ENCODE measurements at places on chromosomes 6 and 20.
A peak's percentile ranks its signal among the peaks of the same experiment; 100 is the strongest.

- no peak for DNase-seq
Measured at GRCh38 chr6:159966981-159967380, 1.9 kb upstream of the IGF2R start.

DNA sequence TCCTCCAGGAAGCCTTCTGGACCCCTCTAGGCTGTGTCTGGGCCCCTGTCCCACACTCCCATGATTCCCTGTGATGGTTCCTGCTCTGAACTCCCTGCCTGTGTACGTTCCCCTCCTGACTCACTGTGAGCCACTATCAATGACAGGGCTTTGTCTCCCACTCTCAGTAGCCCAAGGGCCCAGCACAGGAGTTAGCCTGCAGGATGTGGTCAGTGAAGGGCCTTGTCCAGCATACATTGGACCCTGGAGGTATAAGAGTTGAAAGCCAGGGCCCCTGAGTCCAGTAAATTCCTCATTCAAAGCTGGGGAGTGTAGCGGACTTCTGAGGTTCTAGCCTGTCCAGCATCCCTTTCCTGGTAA lies 19.0 kb downstream of the ZBP1 start:
- DNase-seq: no peak

DNA sequence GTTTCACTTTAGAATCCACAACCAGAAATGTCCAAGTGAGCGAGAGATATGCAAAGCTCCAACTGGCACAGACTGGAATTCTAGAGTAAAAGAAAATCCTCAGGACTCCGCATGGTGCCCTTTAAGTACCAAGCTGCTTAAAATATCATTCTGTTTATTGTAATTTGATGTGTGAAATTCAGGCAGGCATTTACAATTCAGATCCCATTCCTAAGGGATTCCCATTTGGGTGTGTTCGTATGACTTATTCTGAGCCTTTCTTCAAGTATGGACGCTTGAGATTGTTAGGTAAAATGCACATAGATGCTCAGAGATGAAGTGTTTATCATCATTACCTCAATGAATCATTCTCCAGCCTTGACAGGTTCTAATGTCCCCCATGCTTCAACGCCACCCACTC lies 99.3 kb upstream of the EEF1E1 start:
- no peak for DNase-seq

GRCh38 chr6:168318579-168319278 lies 848 bp downstream of the DACT2 start:
- no peak for DNase-seq

GRCh38 chr6:43284991-43285781 lies 12.9 kb upstream of the SLC22A7 start:
- no peak for DNase-seq

GRCh38 chr6:1381481-1382330 lies 7.7 kb upstream of the FOXF2 start:
- DNase-seq: no peak

DNA sequence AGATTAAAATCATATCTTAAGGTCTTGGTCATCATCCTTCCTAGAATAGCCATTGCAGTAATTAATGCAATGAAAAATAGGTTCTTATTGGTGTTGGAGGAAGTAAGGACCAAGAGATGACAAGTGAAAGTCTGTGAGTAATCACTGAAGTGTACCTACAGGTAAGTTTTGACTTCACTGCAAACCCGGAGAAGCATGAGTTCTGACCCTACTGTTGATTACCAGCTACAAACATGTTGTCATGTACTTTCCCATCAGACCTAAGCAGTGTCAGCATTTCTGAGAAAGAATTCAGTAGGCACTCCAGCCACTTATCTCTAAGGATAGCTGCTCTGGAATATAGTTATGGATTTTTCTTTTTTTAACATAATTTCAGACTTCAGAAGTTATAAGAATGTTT lies 280.9 kb downstream of the ZFAND3 start:
- DNase-seq: no peak

- no peak for DNase-seq
Measured at GRCh38 chr6:1775441-1775840, 165.7 kb downstream of the FOXC1 start.

- no peak for DNase-seq
Measured at GRCh38 chr20:13392391-13392790, 171.3 kb downstream of the ISM1 start.

DNA sequence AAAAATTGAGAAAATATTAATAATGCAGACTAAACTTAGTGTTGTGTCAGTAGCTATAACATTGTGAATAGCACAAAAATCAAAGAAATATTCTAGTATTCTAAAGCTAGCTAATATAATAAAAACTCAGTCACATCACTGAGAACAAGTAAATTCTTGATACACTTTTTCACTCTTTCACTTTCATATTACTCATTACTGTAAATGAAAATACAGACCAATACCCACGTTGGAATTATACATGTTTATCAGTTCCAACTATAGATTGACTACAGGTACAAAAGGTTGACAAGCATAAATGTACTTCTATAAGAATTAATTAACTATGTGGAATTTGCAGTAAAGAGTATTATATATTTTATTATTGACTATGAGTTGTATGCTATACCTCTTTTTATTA lies 1043.4 kb upstream of the FLRT3 start:
- DNase-seq: no peak

- DNase-seq: no peak
Measured at GRCh38 chr20:50405915-50406609, 104.1 kb upstream of the PTPN1 start.

DNA sequence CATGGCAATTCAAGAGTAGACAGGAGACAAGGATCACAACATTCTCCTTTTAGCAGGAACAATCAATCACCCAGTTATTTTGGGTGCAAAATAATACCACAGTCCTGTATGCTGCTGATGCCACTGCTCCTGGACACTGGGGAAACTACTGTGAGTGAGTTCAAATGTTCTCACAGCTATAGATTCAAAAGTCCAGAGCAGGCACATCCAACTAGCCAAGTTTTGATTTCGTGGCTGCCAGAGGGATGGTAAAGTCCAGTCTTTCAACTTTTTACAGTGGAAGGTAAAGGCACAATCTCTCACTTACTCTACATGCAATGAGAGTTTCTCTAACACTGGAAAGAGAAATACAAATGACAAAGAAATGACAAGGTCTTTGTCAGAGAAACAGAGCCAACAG lies 26.9 kb upstream of the TSHZ2 start:
- DNase-seq: no peak

- DNase-seq: peak; percentile 67
Measured at GRCh38 chr6:134196568-134197193, 121.2 kb downstream of the SGK1 start.

GRCh38 chr6:19472850-19473249 lies 364.3 kb upstream of the ID4 start:
- no peak for DNase-seq

DNA sequence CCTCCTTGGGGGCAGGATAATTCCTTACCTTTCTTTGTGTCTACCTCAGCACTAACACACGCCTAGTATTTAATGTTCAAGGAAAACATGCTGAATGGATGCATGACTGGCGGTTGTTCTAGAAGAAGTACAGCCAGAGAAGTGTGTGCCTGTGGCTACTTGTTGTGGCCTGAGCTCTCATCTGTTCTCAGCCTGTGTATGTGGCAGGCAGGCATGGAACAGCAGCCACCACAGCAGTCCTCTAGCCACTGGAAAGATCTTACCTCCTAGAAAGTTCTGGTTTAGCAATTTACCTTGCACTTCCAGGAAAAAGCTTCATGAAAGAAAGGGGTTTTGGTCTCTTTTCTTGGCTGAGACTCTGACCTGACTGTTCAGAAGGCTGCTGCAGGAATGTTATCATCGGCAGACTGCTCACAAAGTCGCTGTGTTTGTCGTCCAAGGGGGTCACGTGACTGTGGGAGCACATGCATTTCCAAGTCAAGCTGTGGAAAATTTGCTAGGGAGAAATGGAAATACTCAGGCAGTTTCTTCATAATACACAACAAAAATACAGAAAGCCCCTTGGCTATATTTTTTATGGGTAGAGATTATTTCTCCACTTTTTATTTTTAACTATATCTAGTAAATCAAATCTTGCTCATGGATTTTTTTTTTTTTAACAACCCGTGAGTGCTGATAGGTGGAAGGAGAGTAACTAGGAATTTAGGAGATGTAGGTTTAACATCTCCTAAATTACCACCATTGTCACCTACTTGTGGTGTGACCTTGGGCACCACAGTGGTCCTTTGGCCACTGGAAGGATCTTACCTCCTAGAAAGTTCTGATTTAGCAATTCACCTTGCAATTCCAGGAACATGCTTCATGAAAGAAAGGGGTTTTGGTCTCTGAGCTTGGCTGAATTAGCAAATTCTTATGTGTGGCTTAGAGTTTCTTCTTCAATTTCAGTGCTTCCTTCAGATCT lies 110.8 kb upstream of the GPR6 start:
- DNase-seq: no peak

- peak; percentile 1 for DNase-seq
Measured at GRCh38 chr6:165223101-165223500, 86.3 kb downstream of the C6orf118 start.

DNA sequence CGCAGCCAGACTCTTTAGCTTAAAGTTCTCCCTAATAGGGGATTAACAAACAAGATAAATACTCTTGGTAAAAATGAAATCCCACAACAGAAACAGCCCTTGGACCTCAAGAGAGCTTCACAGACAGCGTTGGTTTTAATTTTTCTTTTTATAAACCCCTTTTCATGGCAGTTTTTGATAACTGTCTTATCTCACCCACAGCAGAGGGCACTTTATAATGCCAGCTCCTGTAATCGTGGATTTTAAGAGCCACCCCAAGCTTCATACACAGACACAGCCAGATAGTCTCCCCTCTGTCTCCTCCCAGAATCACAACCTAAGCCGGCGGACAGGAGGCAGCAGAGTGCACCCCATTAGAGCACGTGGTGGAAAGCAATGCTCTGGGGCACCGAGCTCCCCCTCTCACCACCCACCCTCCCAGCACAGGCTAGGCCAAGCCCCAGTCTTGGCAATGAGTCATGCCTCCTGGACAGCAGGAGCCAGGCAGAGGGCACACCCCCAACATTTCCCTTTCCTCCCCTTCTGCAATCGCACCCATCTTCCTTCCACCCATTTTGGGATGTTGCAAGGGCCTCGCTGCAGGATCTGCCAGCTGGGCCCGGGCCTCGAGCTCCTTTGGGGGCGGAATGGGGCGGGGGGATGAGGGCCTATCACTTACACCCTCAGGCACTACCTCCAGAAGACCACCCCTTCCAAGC lies 2.4 kb downstream of the JAG1 start:
- DNase-seq: peak; percentile 76

DNA sequence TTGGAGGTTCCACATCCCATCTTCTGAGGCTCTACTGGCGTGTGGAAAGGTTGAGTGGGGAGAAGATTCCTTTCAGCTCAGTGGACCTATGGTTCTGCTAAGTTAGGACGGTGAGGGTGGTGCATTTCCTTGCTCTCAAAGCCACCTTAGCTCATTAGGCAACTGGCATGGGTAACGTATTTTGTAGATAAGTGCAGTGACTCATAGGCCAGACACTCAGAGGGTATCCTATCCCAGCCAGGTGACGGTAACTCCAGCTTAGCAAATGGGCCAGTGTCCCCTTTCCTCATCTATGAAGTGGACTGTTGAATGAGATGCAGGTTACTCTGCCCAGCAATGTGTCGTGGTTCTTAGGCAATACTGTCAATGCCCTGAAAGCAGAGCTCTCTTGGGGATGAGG lies 3.7 kb downstream of the RPS6KA2 start:
- DNase-seq: no peak

- no peak for DNase-seq
Measured at GRCh38 chr20:54368570-54368969, 106.8 kb upstream of the DOK5 start.

DNA sequence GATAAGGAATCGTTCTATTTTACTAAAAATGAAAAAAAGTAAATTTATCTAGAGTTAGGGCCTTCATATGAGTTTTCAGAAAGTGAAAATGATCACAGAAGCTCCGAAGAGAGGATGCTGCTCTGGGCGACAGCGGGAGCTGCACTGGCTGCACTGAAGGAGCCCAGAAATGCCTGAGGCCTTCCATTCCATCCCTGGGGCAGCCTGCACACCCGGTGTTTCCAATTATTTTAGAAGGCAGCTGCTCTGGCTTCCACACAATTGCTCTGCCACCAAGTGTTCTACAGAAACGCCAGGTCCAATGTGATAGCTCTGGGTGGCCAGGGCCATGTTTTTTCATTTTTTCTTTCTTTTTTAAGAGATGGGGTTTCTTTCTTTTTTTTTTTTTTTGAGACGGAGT lies 3.6 kb downstream of the DTNBP1 start:
- DNase-seq: no peak

- no peak for DNase-seq
Measured at GRCh38 chr20:53652090-53652858, 58.6 kb upstream of the ZNF217 start.

DNA sequence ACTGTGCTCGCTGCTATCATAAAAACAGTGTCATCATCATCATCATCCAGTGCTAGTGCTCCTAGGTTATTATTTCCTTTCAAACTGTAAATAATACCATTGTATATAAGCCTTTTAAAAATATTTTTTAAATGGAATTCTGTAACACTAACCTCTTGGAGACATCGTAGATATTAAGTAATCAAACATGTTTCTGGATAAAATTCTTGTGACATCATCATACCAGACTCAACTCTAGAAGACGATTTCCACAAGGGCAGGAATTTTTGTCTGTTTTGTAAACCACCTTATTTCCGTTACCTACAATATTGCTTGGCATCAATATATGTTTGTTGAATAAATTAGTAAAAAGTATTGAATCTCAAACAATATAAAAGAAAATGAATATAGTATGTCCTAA lies 40.4 kb downstream of the EPB41L2 start:
- no peak for DNase-seq

DNA sequence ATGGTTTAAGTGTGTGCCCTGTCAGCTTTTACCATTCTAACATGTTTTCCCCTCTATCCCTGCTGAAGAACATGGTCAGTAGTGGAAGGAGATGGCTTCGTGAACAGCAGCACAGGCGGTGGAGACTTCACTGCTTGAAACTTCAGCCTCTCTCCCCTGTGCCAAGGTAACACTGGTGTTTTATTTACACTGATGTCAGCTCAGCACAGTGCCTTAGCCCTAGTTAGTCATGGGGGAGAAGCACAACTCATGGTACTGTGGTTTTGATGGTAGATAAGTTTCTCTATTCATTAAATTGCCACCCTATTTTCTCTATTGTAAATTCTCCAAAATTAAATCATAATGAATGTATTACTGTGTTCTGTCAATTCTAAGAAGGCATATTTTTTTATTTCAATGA lies 56.6 kb downstream of the MTHFD1L start:
- DNase-seq: no peak

GRCh38 chr6:106119546-106119945 lies 33.4 kb downstream of the PRDM1 start:
- no peak for DNase-seq
